ENCODE measurements at places on chromosomes 3 and 15.

- peak; percentile 40 for DNase-seq
Measured at GRCh38 chr15:69380100-69380725, 33.9 kb upstream of the KIF23 start.

DNA sequence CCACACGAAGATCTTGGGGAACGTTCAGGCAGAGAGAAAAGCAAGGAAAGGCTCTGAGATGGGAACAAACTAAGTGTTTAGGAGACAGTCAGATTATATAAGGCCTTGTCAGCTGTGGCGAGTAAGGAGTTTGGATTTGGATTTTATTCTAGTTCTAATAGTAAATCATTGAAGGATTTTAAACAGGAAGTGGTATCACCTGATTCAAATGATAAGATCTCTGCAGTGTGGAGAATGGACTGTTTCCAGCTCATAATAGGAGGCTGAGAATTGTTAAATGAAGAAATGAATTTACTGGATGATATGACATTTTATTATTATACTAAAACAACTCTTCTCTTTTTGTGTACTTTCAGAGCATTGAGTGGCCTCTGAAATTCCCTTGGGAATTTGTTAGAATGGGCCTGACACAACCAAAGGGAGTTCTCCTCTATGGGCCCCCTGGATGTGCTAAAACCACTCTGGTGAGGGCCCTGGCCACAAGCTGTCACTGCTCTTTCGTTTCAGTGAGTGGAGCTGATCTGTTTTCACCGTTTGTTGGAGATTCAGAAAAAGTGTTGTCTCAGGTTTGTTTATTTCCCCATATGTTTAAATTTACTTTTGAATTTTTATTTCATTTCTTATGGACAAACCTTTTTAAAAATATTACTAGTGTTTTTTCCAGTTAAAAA is 36.0 kb upstream of the GATM start:
- DNase-seq = no peak

DNA sequence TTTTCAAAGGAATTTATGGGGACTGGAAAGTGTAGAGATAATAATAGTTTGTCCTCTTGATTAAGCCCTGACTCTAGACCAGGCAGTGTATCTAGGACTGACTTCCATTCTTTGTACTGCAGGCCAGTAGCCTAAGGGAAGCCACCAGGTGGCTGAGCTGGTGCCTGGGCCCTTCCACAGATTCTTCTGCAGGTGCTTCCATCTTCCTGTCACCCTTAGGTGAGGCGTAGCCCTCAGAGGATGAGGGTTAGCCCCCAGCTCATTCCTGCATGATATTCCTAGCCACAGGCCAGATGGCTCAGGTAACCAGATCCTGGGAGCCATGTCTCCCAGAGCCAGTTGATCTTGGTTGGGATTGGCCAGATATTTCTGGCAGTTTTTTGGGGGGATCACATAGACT is 169.0 kb upstream of the IL12A start:
- DNase-seq = no peak

GRCh38 chr15:88897142-88897455 is 1.8 kb upstream of the HAPLN3 start:
- no peak for DNase-seq
